ENCODE measurements at places on chromosomes 16 and 17.

- DNase-seq, result no peak
Measured at GRCh38 chr16:4787627-4788482, at the start of gene SEPTIN12. SEPTIN12 (minus strand) TSS chr16:4788345; CDS start chr16:4787645, 700 bp downstream.

DNA sequence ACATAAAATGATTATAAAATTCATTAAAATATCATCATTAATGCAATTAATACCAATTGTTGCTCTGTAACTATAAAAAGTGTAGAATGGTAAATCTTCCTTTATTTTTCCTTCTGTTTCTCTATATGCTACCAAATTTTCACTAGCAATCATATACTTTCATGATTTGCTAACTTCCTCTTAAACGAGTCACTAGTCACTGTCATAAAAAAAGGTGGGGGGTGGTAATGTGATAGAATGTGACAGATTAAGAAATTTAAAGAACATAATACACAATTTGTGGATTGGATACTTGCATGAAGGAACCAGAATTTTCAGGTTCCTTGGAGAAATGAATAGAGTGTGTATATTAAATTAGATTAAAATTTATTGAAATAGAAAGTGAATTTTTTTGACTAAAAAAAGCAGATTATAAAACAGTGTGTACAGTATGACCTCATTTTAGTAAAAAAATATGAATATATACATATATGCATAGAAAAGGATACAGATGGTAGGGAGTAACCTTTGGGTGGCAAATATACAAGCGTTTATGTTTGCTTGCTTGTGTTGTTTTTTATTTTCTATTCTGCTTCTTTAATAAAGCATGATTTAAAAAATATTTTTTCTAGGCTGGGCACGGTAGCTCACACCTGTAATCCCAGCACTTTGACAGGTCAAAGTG is 56.7 kb upstream of the C17orf78 start:
- no peak for DNase-seq

- DNase-seq, result peak; percentile 82
Measured at GRCh38 chr17:83185023-83186002, 105.9 kb downstream of the METRNL start.

DNA sequence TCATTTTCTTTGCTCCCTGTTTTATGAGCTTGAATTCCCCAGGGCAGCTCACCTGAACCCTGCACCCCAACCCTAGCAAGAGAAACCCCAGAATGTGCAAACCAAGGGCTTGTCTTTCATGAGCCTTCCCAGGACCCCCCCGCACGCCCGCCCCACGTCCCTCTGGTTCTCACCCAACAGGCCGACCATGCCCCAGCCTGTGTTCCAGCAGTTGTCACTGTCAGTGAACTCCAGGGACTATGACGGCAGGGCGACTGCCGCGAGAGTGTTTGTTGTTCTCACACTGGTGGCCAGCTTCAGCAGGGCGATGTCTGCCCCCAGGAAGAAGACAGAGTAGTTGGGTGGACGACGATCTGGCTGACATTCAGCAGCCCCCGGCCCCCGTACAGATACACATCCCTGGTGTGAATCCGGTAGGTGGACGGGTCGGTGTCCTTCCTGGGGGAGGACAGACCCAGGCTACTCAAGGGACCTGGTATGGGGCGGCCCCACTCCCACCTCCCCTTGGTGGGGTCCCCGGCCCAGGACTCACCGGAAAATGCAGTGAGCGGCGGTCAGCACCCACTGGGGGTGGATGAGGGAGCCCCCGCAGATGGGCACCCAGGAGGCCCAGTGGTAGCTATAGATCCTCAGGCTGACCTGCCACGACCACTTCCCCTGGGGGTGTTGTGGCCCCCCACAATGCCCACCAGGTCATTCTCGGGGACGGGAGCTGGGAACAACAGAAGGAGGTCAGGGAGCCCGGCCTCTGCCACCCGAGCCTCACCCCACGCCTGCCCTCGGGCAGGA is 20.1 kb downstream of the TPSD1 start:
- DNase-seq, result no peak

DNA sequence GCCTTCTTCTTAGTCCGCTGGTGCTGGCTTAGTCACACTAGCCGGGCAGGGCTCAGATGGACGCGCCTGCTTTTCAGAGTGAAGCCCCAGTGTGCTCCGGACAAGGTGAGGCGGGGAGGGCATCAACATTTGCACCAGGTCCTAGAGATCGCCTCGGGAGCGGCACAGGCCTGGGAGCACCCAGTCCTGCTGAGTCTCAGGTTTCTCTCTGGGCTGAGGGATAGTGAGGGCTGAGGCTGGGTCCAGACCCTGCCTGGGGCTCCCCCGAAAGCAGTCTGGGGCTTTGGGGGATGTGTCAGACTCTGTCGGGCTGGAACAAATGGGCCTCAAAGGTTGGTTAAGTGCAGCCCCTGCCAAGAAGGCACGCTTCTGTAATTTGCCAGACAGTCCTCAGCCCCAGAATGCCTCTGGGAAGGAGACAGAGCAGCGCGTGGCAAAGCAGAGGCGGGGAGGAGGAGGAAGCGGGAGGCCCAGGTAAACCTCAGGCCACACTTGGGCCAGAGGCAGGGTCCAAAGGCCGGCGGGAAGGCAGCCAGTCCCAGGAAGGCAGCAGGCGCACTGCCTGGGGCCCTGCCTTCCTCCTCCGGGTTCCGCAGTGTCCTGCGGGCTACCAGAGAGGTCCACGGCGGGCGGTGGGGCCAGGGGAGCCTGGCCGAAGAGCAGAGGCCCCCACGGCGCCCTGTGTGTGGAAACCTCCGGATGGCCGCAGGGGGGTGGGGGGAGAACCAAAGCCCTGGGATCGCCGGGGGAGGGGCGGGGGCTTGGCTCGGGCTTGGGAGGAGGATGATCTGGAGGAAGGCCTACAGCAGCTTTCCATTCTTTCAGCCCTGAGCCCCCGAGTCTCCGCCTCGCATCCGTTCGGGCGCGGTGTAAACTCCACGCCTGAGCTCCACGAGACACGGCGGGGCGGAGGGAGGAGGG is 39.5 kb upstream of the ATP2A3 start:
- DNase-seq, result no peak

DNA sequence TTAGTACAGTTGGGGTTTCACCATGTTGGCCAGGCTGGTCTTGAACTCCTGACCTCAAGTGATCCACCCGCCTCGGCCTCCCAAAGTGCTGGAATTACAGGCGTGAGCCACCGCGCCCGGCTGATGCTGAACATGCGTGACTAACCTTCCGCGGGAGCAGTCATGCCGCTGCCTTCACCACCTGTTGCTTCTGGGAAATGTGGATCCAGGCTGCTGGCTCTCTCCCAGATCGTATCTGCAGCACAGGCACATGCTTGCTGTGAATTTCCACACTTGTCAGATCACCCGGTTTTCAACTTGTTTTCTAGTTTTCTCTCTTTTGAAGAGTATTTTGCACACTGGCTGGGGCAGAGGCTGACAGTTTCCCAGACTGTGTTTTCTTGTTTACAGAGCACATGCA is 97.9 kb downstream of the ADCY9 start:
- DNase-seq, result no peak

DNA sequence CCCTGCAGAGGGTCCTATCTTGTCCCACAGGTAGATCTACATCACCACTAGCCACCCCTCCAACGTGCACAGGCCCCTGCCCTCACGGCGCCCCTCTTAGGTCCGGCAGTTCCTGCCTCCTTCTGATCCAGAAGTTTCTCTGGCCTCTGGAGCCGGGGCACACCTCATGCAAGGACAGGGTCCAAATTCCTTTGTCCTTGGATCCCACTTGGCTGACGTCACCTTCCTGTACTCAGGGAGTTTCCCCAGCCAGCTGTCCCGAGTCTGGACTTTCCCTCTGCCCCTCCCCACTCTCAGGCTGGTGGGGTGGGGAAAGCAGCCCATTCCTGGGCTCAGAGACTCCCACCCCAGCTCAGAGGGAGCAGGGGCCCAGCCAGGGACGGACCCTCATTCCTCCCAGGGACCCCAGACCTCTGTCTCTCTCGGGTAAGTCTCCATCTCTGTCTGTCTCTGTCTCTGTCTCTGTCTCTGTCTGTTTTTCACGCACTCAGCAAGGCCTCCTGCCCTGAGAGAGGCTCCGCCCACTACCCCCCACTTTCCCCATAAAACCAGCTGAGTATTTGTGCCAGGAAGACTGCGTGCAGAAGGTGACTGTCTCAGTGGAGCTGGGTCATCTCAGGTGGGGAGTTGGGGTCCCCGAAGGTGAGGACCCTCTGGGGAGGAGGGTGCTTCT is at the start of gene IL32:
IL32 (plus strand) TSS at position 572 of the 673 bp plus-strand sequence. CDS start 172 bp downstream, outside the sequence.
- no peak for DNase-seq

DNA sequence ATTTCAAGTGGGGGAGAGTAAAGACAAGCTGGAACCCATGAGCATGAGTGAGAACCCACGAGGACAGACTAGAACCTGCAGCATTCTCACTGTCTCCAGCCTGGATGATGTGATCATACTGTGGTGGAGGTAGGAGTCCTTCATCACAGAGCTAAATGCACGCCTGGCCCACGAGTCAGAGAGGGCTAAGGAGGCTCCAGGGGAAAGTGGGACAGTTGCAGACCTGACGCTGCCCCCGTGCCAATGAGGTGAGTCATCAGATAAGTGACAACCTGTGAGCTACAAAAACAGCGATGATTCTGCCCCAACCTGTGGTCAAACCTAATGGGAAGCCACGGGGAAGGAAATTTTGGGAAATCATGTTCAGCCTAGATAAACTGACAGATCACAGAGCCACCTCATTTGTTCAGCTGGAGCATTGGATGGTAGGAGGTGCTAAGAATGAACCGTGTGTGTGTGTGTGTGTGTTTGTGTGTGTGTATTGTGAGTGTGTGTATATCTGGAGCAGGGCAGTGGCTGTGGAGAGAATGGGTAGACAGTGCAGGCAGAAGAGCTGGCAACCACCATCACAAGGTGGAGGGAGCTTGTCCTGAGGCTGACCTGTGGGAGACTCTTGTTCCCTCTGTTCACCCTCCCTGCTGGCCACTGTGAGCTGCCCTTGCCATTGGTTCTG is 131.8 kb downstream of the UTP18 start:
- DNase-seq, result no peak

DNA sequence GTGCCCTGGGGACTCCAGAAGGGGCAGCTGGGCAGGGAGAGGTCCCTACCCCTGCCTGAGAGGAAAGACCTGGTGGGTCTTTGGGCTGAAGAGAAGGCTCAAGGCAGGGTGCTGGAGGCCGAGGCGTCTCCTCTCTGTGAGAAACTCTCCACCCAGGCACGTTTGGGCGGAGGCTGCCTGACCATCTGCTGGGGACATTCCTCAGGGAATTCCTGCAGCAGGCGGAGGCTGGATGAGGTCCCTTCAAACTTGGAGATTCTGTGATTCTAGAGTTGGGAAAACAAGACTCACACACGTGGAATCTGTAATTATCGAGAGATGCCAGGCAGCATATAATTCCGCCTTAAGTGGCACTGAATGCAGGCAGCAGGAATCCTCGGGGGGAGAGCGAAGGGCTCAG is 21.1 kb upstream of the PHF12 start:
- no peak for DNase-seq

DNA sequence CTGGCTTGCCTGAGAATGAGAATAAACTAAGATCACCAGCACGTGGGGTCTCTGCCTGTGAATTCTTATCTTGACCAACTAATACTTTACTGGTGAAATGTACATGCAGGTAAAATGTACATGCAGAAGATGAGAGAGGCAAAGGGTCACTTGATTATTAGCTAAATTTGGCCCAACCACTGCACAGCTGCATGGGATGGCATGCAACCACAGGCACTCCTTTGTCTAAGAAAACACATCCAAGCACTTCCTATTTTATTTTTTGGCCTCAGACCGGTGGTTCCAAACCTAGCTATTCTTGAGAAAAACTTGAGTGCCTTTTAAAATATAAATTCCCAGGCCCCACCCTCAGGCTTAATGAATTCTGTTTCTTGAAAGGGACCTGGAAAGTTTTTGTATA is 77.9 kb downstream of the SYCE1L start:
- no peak for DNase-seq

- no peak for DNase-seq
Measured at GRCh38 chr17:66417300-66417719, 114.9 kb downstream of the PRKCA start.
